ENCODE measurements at places on chromosomes 1 and 21.

DNA sequence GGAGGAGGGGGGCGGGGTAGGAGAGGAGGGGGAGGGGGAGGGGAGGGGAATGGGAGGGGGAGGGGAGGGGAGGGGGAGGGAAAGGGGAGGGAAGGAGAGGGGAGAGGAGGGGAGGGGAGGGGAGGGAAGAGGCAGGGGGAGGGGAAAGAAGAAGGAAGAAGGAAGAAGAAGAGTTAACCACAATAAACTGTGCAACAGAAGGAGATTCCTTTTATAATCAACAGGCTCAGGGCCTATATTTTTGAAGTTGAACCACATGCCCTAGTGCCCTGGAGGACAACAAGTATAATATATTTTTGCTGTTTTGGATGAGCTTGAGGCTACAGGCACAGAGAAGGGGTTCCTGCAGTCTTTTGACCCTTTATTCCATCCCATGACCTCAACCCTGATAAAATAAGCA, 228.2 kb upstream of the IRF2BP2 start:
- DNase-seq: no peak

DNA sequence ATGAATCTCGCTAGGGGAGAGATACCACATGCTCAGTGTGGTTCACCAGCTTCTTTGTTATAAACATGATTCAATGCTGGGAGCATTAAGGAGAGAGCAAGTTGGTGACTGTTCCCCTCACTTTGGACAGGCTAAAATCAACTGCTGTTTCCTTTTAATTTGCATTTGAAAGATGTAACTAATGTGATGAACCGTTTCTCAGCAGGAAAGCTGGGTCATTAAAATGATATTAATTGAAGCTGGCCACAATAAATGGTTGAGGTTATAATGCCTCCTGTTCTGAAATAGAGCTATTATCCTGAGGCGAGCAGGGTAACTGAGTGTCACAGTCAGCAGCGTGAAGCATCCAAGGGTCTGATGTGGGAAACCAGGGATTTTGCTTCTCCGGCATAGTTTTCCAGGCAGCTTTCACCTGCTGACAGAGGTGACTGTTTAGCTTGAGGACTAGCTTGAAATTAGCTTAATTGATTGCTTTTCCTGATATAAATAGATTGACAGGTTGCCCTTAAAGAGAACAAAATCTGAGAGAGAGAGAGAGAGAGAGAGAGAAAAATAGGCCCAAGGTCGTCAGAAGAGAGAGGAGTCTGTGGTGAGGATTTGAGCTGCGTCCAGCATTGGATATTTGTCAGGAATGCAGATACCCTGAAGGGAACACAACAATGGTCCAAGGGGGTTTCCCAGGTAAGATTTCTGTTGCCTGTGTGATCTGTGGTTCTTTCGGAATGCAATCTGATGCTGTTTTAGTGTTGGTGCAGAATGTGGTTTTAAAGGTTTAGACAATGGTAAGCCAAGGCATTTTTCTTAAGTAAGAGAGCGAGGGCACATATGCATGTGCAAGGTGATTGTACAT, 209.7 kb downstream of the PATJ start:
- DNase-seq: peak; percentile 49

DNA sequence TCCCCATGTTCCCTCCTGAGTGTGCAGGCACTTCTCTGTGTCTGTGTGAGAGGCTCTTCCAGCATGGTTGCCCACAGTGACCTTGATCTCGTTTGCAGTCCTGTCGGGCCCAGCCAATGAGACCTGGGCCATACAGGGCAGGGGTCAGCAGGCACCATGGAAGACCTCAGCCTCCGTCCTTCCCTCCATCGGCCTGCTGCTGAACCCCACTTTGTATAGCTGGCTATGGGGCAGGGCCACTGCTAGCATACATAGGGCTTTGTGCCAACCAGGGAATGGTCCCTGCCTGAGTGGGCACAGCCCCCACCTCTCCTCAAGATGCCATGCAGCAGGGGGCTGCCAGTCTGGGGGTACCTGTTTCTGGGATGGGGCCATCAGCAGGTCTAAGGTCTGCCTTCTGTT, 3.8 kb downstream of the C1orf35 start:
- DNase-seq: no peak

DNA sequence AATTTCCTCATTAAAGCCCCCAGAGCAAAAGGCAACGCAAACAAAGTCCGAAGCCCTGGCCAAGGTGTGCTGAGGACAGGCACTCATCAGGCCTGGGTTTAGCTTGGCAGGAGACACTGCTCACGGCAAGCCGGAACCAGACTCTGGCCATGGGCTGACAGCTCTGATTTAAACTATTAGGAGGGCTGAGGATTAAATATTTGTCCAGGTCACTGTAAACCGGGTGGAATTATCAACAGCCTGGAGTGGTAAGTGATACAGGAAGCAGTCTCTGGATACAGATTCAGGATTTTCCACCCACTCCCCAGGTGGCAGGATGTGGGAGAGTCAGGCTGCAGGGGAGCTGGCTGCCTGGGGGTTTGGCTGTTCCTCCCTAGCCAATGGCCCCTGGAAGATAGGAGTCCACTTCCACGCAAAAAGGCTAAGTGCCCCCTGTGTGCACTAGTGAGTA, 42.4 kb downstream of the SLC66A1 start:
- DNase-seq: no peak

DNA sequence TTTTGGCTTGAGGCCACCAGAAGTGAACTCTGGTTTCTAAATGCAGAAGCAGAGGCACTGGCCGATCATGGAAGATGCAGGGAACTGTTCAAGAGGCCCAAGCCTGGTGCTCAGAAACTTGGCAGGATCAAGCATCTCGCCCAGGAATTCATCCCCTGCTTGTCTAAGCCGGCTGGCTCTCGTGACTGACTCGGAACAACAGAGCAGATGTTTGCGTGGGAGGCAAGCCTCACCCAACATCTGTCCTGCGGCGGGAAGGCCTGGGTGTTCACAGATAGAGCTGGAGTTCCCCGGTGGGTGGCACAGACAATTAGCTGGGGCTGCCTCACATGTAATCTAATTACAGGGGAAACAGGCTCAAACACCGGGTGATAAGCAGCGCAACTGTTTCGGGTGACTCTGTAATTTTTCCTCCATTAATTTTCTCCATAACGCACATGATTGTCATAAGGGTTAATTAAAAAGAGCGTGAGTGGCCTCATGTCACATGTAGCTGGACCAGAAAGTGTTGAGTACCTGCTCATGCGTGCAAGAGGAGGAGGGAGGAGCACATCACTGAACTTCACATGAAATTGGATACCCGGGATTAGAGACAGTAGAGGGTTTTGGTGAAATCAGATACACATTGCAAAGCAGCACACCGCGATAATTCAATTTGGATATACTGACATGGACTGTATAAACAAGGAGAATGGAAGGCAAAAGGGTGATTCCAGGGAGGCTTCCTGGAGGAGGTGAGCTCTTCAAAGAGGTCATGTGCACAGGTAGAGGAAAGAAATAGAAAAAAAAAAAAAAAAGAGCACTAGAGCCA, 180.0 kb downstream of the ETS2 start:
- DNase-seq: peak; percentile 99

DNA sequence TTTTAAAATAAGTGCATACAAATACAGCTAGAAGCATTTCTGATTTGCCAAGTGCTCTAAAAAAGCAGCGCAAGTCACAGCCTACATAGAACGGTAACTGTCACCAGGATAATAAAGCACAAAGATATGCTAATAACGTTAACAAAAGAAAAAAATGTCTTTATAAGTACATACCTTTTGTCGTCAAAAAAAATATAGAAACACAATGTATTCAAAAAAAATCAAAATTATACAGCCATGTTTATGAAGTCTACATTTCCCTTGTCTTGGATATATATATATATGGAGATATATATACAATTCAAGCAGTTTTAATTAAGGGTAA, 3.2 kb downstream of the IRF2BP2 start:
- DNase-seq: no peak

- DNase-seq: peak; percentile 31
Measured at GRCh38 chr21:42056996-42057689, 14.0 kb upstream of the UMODL1 start.

GRCh38 chr1:164557270-164557669, 1.7 kb upstream of the PBX1 start:
- DNase-seq: no peak

DNA sequence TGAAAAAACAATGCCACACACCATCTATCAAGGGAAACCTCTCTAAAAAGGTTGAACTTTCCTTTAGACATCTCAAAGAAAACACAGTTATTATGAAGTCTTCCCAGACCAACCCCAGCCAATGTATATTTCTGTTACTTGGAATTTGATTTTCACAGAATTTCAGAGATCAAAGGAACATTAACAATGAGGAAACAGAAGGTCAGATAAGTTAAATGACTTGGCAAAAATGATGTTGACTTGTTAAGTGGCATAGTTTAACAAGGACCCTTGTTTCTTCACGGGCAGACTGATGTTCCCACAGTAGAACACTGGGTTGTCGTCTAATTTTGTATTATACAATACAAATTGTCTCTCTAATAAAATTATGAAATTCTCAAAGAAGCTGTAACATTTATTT, 29.0 kb downstream of the NME7 start:
- no peak for DNase-seq

GRCh38 chr1:233673261-233673946, 59.5 kb downstream of the KCNK1 start:
- DNase-seq: no peak

DNA sequence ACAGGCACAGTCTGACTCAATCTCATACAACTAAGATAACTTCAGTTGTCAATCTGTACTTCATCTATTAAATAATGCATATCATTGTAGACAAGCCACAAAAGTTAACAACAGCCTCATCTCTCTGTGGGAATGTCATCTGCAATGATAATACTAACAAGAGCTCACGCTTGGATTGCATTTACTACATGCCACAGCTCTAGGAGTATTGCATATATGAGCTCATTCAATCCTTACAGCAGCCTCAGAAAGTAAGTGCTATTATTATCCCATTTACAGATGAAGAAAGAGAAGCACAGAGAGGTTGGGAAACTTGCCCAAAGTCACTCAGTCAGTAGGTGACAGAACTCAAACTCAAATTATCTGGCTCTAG, 105.7 kb upstream of the GUCA2B start:
- DNase-seq: no peak

DNA sequence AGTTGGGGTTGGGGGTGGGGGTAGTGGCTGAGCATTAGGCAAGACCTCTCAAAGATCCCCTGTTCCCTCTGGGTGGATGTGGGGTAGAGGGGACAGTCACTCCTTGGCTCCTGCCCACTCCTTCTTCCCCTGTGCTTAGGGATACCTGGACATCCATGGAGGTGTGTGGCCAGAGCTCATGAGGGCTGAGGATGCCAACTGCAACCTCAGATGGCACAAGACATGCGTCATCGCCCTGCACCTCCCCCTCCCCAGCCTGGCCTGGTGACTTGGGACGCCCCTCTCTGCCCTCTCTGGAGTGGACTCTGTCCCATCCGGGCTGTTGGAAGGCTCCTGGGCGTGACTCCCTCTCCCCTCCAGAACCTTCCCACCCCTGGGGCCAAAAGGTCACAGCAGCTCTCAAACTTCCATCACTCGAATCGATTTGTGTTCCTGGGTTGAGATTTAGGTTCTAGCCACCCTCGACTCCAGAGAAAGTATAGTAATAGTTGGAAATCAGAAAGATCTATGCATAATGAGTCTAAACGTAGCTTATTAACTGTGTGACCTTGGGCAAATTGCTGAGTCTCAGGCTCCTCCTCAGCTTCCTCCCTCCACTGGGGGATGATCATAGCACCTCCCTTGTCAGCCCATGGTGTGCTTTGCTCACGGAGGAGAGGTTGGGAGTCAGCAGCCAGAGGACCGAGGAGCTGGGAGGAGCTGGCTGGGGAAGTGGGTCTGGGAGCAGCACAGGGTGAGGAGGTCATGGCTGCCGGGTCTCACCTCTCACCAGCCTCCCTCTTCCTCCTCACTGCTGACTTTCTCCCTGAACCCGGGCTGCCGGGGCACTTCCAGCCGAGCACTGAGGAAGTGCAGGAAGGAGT, 2.2 kb upstream of the PTPN7 start:
- no peak for DNase-seq

GRCh38 chr1:44648529-44649250, 25.6 kb downstream of the TMEM53 start:
- DNase-seq: no peak

- no peak for DNase-seq
Measured at GRCh38 chr1:39776400-39776713, 5.2 kb upstream of the OXCT2 start.

GRCh38 chr1:231636157-231636556, 9.6 kb downstream of the DISC1 start:
- DNase-seq: peak; percentile 26

- DNase-seq: peak; percentile 82
Measured at GRCh38 chr1:66533804-66534740, at the start of gene SGIP1. SGIP1 (plus strand) TSS chr1:66534153; CDS start chr1:66534359, 206 bp downstream.

- peak; percentile 65 for DNase-seq
Measured at GRCh38 chr1:10494754-10495474, 20.2 kb downstream of the PEX14 start.

GRCh38 chr1:8702472-8702849, 115.0 kb downstream of the RERE start:
- DNase-seq: no peak

DNA sequence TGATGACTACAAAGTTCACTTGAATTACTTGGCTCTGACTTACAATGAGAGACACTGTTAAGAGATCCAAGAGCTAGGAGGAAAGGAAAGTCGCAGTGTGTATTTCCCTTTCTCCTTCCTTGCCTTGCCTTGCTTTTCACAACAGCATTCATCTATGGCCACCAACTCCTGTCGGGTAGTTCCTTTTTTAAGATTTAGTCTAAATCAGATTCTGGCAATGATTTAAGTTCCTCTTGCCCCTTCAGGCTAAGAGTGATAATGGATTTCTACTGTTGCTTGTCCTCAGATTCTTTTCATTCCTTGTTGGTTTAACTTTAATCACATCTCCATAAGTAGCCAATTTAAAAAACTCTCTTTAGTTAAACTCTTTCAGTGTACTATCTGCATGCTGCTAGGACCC, 91.9 kb downstream of the GTF2B start:
- DNase-seq: no peak

GRCh38 chr1:226349801-226350518, 41.0 kb upstream of the LIN9 start:
- peak; percentile 36 for DNase-seq

- no peak for DNase-seq
Measured at GRCh38 chr1:200035397-200035955, 8.0 kb downstream of the NR5A2 start.

- DNase-seq: no peak
Measured at GRCh38 chr1:189637041-189637440, 840.6 kb downstream of the BRINP3 start.

DNA sequence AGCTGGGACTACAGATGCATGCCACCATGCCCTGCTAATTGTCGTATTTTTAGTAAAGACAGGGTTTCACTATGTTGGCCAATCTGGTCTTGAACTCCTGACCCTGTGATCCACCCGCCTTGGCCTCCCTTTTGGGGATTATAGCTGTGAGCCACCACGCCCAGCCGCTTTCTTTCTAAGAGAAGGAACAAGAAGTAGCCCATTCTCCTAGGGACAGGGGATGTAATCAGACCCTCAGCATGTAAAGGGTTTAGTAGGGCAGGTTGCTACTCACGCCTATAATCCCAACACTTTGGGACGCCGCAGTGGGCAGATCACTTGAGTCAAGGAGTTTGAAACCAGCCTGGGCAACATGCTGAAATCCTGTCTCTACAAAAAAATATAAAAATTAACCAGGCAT, 189.7 kb downstream of the TOMM20 start:
- no peak for DNase-seq

GRCh38 chr1:186330758-186331157, 44.3 kb downstream of the TPR start:
- DNase-seq: peak; percentile 10

GRCh38 chr1:182649041-182649440, 35.3 kb downstream of the RGS8 start:
- no peak for DNase-seq

- no peak for DNase-seq
Measured at GRCh38 chr1:4081806-4082711, 182.0 kb upstream of the C1orf174 start.

All from cardiac fibroblast (primary cell).